Right ventricle myocardium superior (tissue), 1 donor: ENCODE measurements at places on chromosomes 5 and 9. TPM values are rescaled to one million over a fixed set of nuclear protein-coding genes. Genes with fewer than 3 reads are reported as not detected.

The SLC35D2 gene
- 13.5 TPM for total RNA-seq

The PPP2R2B gene
- 0.19 TPM for total RNA-seq

The FRRS1L gene
- 1.2 TPM for total RNA-seq

The BARHL1 gene
- total RNA-seq: not detected

The GRIN1 gene
- total RNA-seq: not detected

The MPDZ gene
- total RNA-seq: 64.3 TPM

The MAMDC2 gene
- total RNA-seq: 10.0 TPM

The SECISBP2 gene
- 14.2 TPM for total RNA-seq

The CATSPER3 gene
- 0.32 TPM for total RNA-seq

The FOXD4L4 gene
- total RNA-seq: not detected

The DAB2IP gene
- 44.7 TPM for total RNA-seq

The CYFIP2 gene
- total RNA-seq: 27.6 TPM

The DAB2 gene
- total RNA-seq: 29.9 TPM

The HMHB1 gene
- not detected for total RNA-seq

The FBP2 gene
- 0.27 TPM for total RNA-seq

The RNF180 gene
- total RNA-seq: 12.4 TPM

DNA sequence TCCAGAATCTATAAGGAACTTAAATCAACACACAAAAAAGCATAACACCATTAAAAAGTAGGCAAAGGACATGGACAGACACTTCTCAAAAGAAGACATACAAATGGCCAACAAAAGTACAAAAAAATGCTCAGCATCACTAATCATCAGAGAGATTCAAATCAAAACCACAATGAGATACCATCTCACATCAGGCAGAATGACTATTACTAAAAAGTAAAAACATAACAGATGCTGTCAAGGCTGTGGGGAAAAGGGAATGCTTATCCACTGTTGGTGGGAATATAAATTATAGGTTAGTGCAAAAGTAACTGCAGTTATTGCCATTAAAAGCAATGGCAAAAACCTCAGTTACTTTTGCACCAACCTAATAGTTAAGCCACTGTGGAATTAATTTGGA lies 32.2 kb upstream of the SPATA31D4 start:
- DNase-seq: no peak

GRCh38 chr9:108439947-108440346 lies 415.8 kb downstream of the ACTL7B start:
- DNase-seq: no peak

DNA sequence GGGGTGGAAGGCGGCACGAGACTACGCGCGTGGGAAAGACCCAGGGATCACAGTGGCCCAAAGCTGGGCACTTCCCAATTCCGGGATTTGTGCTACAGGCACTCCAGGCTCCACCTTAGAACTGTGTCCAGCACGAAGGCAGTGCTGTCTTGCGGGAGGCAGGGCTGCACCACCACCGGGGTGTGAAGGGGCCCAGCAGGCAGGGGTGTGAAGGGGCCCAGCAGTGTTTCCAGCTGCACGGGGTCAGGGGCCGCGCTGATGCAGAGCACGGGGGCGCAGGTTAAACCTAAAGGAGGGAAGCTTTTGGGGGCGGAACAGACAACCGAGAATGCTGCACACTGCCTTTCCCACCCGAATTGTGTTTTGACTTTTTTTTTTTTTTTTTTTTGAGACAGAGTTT lies 1.1 kb upstream of the PDCD6 start:
- no peak for DNase-seq

DNA sequence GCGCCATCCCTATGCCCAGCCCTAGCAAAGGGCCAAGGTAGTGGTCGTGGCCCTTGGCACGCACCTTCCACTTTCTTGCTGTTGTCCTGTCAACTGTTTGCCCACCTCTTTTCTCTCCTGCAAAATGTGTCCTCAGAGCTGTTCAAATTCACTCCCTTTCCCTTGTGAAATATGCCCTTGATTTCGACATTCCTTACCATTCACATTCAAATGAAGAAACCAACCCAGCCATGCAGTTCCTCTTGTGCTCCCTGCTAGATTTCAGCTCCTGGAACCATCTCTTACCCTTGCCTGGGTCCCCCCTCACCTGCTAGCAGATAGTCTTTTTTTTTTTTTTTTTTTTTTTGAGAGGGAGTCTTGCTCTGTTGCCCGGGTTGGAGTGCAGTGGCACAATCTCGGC lies 19.6 kb upstream of the HRH2 start:
- no peak for DNase-seq

- DNase-seq: no peak
These were observed 203.3 kb upstream of the CDH9 start for GRCh38 chr5:27241564-27242257.

GRCh38 chr5:862367-863243 lies 11.8 kb upstream of the ZDHHC11 start:
- DNase-seq: no peak

- no peak for DNase-seq
These were observed 79.0 kb upstream of the TMEM252 start for GRCh38 chr9:68619636-68620035.

DNA sequence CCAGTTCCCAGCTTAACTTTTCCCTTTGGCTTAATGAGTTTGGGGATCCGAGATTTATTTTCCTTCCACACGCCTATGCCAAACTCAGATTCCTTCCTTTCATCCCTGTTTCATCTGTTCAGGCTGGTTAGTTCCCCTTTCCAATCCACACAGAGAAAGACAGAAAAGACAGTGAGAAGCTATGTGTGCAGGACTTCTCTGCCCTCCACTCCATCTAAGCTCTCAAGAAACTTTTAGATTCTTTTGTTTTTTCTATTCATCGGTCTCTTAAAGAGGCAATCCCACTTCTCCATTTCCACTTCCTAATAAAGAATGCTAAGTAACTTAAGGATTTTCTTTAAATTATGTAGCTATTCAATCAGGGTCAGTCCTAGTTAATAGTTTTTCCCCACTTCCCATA lies 11.2 kb downstream of the ITGA1 start:
- DNase-seq: no peak

DNA sequence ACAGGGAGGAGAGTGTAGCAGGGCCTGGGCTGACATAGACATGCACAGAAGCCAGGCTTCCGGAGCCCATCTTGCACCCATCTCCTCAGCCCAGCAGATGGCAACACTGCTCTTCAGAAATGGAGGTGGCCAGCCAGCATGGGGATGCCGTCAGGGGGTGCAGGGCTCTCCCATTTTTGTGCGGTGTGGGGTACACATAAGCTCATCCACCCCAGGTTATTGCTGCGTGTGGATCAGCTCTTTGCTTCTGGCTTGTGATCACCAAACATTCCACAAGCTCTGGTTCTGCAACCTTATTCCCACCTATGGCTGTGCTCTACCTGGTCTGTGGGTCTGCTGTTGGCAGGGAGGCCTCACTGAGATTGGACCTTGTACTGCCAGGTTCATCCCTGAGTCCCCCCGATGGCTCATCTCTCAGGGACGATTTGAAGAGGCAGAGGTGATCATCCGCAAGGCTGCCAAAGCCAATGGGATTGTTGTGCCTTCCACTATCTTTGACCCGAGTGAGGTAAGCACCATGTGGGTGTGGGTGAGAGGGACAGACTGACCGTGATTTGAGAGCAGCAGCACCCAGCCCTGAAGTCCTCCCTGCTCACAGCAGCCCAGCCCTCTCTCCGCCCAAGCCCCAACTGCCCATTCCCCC lies 17.3 kb downstream of the SLC22A5 start:
- peak; percentile 84 for DNase-seq

DNA sequence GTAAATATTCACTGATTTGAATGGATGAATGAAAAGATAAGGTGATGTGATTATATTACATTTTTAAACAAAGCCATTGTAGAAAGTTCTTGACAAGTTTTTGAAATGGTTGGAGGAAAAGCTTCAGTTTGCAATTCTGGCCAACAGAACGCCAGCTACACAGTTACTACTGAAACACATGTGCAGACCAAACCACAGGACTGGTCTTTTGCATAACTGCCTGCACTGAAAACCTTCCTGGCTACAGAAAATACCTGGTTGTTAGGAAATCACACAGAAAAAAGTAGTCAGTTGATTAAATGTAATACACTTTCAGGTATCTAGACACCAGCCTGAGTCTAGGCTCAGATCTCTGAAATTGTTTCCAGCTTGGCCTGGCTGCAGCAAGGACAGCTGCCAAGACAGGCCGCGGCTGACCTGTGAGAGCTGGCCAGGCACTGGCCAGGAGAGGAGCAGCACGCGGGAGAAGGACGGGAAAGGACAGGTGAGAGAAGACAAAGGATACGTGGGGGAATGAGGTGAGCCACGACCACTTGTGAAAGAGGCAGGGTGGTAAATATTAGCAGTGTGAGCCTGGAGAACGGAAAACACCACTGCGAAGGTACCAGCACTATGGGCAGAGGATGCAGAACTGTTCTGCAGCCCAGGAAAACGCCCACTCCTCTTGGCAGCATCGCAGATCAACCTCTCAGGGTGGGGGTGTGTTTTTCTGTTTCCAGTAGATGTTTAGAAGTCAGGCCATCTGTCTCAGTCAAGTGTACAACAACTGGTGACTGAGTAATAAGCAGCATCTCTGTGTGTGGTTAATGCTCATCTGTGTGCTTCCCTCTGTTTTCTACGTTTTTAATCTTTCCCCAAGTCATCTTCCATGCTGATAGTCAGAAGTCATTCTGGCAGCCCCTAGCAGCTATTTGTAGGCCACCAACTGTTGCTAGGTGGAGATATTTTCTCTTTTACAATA lies 137.4 kb downstream of the SCAMP1 start:
- DNase-seq: peak; percentile 63

- DNase-seq: no peak
These were observed 345.9 kb upstream of the CD180 start for GRCh38 chr5:67542479-67542878.

DNA sequence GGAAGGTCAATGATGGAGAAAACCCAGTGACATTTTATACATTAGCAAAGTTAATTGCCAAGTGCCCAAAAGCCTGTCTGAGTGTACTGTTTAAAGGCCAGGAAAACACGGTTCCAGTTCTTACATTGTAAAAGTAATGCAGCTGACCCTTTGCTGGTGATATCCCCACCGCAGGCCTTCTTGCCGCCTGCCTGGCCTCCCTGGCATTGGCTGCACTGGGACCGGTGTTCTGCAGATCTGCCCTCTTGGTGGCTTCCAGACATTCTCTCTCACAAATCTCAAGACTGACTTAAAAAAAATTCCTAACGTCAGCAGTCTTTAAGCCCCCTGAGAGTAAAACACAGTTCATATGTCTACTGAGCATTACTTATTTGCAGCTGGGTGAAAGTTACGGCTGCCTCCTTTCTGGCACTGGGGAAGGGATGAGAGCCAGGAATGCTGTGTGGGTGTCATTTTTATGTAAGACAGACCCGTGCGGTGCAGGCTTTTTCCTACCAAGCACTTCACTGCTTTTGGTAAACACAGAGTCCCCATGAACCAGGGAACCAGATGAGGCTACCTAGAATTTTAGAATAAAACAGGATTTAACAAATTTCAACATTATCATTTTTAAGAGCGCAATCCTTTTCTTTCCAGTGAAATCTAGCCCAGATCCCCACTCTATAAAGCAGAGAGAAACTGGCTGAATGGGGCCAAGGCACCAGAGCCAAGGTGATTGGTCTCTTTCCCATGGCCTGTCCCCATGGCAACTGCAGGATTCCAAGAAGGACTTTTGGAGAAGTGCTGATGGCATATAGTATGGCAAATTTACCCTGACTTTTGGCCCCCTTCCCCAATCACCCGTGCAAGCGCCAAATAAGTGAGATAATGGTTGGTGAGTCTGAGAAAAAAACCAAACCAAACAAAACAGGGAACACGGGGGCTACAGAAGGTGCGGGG lies 80.8 kb downstream of the LMNB1 start:
- DNase-seq: no peak

- no peak for DNase-seq
These were observed 10.6 kb downstream of the IFNA1 start for GRCh38 chr9:21450733-21451394.

DNA sequence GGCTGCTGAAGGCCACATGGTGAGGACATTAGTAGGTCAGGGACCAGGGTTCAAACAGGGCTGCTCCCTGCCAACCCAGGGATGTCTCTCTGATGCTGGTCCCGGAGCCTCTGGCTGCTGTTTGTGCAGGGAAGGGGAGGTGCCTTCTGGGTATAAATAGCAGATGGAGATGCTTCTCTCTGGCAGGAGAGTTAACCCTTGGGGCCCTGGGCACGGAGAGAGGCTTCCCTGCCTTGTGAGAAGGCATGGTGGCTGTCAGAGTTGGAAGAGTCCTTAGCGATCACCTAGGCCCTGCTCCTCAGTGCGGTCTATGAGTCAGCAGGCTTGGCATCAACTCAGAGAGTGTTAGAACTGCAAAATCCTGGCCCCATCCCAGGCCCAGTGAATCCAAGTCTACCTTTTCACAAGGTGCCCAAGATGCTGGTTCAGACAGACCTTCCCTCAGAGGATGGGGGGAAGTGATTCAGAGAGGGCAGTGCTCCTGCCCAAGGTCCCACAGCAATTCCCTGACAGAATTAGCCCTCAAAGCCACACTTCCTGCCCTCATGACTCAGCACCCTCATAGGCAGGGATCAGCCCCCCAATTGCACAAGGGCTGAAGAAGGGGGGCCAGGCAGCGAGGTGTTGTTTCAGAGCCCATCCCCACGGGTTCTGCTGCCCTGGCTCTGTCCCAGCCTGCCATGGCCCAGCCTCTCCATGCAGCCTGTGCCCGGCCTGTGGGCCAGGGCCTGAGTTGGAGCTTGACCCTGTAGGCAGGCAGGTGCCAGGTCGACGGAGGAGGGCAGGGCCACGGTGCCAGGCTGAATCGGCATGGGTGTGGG lies 25.6 kb downstream of the CAMK2A start:
- no peak for DNase-seq

GRCh38 chr5:138722544-138723177 lies 30.6 kb upstream of the CTNNA1 start:
- DNase-seq: no peak

DNA sequence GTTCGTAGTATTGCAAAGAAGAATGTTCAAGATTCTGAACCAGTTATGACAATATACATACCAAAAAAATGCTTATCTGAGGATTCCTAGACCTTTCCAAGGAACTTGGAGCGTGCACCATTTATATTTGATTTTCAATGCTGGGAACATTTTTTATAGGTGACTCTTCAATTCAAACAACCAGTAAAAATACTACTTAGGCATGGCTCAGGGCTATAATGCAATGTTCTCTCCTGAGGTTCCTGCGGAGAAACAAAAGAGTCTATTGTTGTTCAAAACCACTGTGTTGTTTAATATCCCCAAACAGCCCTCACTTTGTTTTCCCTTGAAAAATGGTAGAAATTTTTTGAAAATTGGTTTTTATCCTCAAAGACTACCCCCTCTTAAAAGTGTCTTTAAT lies 335.7 kb upstream of the IZUMO3 start:
- no peak for DNase-seq

DNA sequence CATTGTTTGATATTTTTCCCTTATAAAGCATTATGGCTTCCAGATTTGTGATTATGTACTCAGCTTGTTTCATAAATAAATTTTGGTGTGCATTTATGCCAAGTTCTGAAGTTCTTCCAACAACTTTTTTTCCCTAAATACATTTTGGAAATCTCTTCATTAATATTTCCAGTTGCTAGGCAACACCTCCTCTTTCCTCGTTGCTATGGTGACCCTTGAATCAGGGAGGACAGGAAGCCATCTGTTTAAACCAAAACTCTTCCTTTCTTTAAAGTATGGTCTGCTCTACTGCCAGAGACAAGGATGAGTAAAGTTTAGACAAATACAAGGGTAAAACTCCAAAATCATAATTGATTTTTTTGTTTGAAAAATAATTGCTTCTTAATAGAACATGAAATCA lies 779.3 kb downstream of the CDH9 start:
- no peak for DNase-seq

- DNase-seq: no peak
These were observed 1157.9 kb downstream of the TAF11L14 start for GRCh38 chr5:18792145-18792544.
